ENCODE measurements at places on chromosomes 13 and 19. TPM values are rescaled to one million over a fixed set of nuclear protein-coding genes. Genes with fewer than 3 reads are reported as not detected.

Gene ATXN8OS
- not detected for total RNA-seq

Gene SHISA7
- not detected for total RNA-seq

Gene ZNF229
- total RNA-seq = 2.8 TPM

- H3K36me3 ChIP-seq = no peaks in the 10 kb centered on the region
- DNase-seq = no peak
- H3K27me3 ChIP-seq = peaks cover 31% of the 10 kb centered on the region
- peaks cover 21% of the 10 kb centered on the region for H3K4me1 ChIP-seq
- no peak overlapping the region for H3K4me3 ChIP-seq
Observed at GRCh38 chr13:30904043-30904442, 2.0 kb upstream of the MEDAG start.

GRCh38 chr19:19914596-19914995, 13.8 kb downstream of the ZNF93 start:
- H3K4me3 ChIP-seq = no peak overlapping the region
- H3K36me3 ChIP-seq = no peaks in the 10 kb centered on the region
- no peaks in the 10 kb centered on the region for H3K4me1 ChIP-seq
- H3K27me3 ChIP-seq = no peaks in the 10 kb centered on the region
- no peak overlapping the region for H3K27ac ChIP-seq
